ENCODE measurements at places on chromosomes 7 and 10.
A peak's percentile ranks its signal among the peaks of the same experiment; 100 is the strongest.

DNA sequence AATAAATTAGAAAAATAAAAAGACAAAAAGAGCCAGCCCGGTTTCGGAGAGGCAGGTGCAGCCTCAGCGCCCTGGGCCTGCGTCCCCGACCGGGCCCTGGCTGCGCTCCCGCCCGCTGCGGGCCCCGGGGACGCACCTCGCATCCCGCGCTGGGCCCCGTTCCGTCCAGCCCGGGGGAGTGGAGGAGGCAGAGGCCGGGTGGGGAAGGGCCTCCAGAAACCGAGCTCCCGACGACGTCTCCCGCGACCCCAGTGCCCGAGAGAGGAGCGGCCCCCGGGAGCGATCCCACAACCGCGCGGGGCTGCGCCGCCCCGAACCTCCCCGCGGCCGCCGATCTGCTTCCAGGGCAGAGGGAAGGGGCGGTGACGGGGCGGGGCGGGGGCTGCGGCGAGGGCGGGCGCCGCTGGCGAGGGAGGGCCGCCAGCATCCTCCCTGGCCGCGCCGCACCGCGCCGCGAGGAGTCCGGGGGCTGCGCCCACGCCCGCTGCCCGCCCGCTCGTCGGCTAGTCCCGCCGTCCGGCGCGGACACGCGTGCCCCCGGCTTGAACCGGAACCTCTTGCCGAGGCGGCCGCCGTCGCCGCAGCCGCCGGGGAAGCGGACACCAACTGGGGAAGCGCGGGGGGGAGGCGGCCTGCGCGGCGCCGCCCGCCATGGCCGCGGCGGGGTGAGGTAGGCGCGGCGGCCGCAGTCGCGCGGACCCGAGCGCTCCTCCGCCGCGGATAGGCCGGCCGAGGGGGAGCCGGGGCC, at the start of gene CCNY:
TSS of gene CCNY (plus strand) at position 426 of the 748 bp plus-strand sequence. CDS start 545 bp downstream, outside the sequence.
- peak; percentile 30 for DNase-seq

- no peak for DNase-seq
These were observed 63.5 kb upstream of the ZNF746 start for GRCh38 chr7:149561072-149561471.

GRCh38 chr7:151008511-151009323, 15.6 kb downstream of the ATG9B start:
- no peak for DNase-seq

DNA sequence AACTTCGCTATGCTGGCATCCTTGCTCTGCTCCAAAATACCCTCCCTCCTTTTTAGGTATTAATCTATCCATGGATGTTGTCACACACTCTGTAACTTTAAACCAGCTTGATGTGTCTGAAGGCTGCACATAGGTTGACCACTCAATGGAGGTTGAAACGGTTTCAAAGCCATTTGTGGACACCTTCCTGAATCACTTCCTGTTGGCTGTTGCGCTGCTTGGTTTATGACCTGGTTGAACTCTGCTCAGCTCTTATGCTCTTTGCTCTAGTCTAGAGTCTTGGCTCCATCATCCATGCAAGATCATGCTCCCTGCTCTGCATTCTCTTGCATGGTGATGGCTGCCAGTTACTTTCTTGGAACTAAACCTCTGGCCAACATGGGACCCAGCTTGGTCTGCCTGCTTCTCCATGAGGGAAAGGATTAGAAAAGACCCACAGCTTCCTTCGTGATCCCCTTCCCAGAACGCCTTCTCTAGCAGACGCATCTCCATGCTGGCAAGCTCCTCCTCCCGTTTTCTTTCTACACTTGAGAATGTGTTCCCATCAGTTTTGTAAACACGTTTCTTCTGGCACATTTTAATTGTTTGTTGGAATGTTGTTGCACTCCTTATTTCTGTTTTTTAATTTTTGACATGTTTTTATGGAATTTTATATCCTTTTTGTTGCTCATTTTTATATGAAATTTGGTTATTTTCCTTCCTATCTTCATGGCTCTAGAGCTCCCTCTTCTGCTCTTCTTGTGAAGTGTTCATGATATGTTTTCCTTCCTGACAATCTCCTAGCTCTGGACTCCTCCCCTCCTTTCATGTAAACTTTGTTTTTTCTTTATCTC, 149.8 kb downstream of the XPNPEP1 start:
- DNase-seq: peak; percentile 1

DNA sequence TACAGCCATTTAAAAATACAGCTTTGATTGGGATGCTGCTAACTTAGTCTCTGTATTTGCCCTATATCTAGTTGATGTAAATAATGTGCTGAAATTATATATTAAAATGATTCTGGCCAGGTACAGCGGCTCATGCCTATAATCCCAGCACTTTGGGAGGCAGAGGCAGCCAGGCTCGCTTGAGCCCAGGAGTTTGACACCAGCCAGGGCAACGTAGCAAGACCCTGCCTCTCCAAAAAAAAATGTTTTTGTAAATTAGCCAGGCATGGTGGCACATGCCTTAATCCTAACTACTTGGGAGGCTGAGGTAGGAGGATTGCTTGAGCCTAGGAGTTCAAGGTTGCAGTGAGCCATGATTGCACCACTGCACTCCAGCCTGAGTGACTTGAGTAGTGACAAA, 143.8 kb upstream of the CELF2 start:
- DNase-seq: no peak

DNA sequence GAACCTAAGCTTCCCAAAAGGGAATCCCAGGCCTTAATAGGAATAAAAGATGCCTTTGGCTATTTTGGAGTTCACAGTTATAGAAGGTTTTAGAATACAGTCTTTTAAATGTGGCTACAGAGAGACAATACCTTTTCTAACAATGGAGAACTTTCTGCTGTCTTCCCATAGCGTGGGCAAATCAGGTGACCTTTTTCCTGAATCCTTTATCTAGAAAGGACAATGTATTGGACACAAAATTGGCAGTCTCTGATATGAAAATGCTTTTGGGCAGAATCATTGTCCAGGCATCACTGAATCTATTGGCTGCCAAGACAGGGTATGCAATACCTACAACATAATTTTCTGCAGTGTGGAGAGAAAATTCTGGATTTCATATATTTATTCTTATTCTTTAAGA, 7.8 kb upstream of the ABLIM1 start:
- no peak for DNase-seq

GRCh38 chr10:70702190-70702763, 30.0 kb downstream of the ADAMTS14 start:
- DNase-seq: no peak

GRCh38 chr10:101071885-101072433, 10.2 kb downstream of the KAZALD1 start:
- no peak for DNase-seq

GRCh38 chr10:42951486-42952251, 125.2 kb upstream of the RET start:
- no peak for DNase-seq

GRCh38 chr7:30654296-30655090, 27.8 kb downstream of the CRHR2 start:
- no peak for DNase-seq

DNA sequence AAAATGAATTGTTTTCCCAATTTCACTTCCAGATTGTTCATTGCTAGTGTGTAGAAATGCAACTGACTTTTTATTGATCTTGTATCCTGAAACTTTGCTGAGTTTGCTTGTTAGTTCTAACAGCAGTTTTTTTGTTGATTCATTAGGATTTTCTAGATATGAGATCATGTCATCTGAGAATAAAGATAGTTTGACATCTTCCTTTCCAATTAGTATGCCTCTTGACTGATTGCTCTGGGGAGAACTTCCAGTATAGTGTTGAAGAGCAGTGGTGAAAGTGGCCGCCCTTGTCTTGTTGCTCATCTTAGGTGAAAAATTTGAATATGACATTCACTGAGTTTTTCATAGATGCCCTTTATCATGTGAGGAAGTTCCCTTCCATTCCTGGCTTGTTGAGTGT, 11.9 kb upstream of the SUN1 start:
- DNase-seq: no peak

- DNase-seq: no peak
These were observed 81.8 kb downstream of the PLXNA4 start for GRCh38 chr7:132494474-132494873.

- DNase-seq: no peak
These were observed 52.3 kb upstream of the CYP2C18 start for GRCh38 chr10:94631077-94631875.

DNA sequence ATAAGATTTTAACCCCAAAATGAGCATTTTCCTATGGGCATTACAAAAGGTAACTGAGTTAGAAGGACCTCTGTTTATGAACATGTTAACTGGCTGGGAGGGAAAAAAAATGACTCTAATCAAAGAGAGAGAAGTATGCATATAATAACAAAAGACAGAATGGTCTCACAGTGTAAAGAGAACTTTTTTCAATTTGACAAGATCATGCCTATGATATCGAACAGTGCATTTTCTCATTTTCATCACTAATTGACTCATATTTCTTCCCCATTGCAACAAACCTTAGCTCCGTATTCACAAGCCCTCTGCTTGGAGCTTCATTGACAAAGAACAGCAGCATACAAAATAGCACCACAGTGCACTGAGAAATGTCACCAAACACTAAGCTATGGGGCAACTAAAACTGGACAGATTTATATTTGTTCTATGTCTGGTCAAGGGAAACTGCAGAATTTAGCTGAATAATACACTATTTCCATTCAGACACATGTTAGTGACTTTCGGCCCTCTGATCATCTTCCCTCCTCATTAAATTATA, 45.6 kb downstream of the SMURF1 start:
- no peak for DNase-seq

- DNase-seq: no peak
These were observed 395.5 kb downstream of the SUGCT start for GRCh38 chr7:40530292-40530691.

DNA sequence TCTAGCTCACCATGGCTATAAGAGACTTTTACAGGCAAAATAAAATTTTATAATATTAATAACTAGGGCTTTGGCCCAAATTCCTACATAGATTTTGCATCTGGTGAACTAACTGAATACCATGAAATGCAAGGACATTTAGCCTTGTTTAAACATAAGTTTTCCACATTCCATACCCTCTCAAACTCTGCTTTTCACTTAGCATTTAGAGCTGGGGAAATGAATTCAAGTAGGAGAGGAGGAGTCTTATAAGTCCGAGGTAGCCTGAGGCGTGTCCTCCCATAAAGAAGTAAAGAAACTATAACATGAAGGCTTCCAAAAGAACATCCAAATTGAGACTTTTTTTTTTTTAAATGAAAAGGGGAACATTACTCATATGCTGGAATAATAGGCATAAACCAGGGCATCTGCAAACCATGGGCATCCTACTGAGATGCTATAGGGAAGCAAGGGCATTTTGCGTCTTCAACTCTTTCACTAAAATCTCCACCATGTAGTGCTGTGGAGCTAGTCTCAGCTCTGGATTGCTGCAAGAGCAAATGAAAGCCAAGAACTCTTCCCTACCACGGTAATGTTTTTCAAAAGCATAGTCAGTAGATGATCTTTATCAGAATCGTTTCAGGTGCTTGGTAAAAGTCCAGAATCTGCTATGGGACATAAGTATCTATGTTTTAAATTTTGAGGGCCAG, 79.1 kb downstream of the PALS2 start:
- no peak for DNase-seq

GRCh38 chr7:23514755-23515154, 17.0 kb downstream of the TRA2A start:
- no peak for DNase-seq

DNA sequence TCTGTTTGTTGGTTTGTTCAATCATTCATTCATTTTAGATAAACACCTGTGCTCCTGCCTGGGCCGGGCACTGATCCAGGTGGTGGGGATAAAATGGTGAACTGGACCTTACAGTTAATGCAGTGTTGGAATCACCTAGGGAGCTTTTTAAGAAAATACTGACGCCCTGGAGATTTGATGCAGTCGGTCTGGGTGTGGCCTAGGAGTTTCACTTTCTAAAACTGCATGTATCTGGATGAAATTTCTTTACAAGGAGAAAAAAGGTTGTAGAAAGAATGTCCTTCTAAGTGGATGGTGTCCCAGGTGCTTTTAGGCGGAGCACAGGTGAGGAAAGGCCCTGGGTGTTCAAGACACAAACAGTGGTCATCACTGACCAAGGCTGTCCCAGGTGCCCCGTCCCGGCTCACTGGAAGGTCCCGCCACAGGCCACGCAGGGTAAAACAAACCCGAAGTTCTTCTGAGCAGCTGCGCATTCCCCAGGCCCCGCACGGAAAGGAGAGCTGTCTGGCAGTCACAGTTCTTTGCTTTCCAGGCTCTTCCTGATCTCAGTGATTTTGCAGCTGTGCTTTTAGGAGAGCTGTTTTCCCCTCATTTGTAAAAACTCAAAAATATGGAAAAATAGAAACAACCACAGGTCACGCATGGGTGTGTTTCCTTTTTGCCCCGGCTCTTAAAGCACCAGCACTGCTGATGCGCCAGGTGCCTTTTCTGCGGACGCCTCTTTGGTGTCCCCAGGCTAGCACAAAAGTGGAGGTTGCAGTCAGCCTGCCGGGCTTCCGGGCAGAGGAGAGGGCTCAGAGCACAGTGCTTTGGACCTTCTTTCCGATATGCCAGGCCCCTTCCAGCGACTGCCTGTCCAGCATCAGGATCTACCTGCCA, 161.9 kb downstream of the GRK5 start:
- DNase-seq: no peak

DNA sequence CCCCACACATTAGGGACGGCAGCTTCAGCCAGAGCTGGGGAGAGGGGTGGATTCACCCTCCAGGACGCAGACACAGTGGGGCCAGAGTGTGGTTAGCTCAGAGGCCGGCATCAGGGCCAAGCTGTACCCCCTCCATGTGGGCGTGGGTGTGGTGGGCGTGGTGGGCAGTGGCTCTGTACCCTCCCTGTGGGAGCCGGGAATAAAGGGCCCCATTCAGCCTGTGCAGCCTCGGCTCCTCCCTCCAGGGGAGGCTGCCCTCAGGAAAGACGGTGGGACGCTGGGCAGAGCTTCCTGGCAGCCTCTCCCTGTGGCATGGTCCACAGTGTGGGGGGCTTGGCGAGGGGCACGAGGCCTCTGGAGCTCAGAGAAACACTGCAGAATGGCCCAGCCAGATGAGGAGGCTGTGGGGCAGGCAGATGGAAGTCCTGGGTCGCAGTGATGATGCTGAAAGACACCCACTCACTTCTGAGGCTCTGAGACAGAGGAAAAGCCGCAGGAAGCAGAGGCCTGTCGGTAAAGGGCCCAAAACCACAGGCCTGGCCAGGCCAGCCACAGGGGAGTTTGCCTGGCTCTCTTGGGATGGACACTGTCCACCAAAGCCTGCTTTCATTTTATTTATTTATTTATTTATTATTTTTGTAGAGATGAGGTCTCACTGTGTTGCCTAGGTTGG, 108.0 kb downstream of the SH3PXD2A start:
- DNase-seq: no peak

GRCh38 chr7:151078233-151079040, 2.2 kb downstream of the FASTK start:
- no peak for DNase-seq

GRCh38 chr7:41882745-41883420, 180.0 kb upstream of the INHBA start:
- no peak for DNase-seq

- DNase-seq: no peak
These were observed 55.1 kb downstream of the IGF2BP3 start for GRCh38 chr7:23415198-23415597.

DNA sequence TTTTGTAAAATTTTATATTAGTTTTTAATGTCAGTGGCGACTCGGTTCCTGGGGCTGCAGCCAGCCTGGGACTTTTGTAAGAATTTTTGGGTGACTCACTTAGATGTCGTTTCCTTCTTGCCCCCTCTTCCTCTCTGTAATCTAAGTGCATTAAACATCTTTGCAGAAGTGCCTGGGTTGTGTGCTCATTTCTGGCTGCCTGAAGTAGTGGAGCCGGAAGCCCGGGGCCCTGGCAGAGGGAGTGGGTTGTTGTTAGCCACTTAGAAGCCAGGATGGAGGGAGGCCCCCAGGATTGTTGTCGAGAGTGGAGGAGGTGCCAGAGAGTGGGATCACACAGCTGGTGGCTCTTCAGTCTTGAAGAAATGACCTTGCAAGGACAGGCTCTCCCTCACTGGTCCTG, 11.0 kb upstream of the TRIM8 start:
- DNase-seq: no peak
